Type B pancreatic cell (in vitro differentiated cells): ENCODE measurements at places on chromosomes 7 and 10.

GRCh38 chr7:155804897-155805825, 7.1 kb downstream of the SHH start:
- H3K27ac ChIP-seq: no peak overlapping the region
- DNase-seq: no peak
- peaks cover 71% of the 10 kb centered on the region for H3K27me3 ChIP-seq

GRCh38 chr10:28118985-28119628, 120.2 kb upstream of the ODAD2 start:
- H3K27me3 ChIP-seq: no peaks in the 10 kb centered on the region
- no peak overlapping the region for H3K4me3 ChIP-seq
- no peak overlapping the region for H3K27ac ChIP-seq
- H3K36me3 ChIP-seq: no peaks in the 10 kb centered on the region
- no peak for DNase-seq

DNA sequence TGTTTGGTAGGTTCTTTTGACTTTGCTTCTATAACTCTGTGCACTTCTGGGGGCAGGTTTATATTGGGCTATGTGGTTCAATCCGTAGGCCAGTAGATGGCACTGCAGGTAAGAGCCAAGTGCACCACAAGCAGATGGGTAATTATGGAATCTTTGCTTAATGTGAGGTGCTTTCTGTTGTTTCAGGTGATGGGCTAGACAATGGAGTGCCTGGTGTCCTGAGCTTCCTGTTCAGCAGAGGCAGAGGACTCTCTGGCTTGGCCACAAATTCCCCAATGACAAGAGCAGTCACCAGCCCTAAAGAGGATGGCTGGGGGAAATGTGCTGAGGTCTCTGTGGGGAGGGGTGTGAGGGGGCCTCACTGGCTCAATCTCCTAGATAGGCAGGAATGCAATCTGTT, 455.0 kb downstream of the CCSER2 start:
- no peak overlapping the region for H3K27ac ChIP-seq
- H3K4me3 ChIP-seq: no peak overlapping the region
- peaks cover 4% of the 10 kb centered on the region for H3K27me3 ChIP-seq
- no peak for DNase-seq
- H3K4me1 ChIP-seq: no peaks in the 10 kb centered on the region
- no peaks in the 10 kb centered on the region for H3K36me3 ChIP-seq

- no peak for DNase-seq
- no peak overlapping the region for H3K4me3 ChIP-seq
- H3K4me1 ChIP-seq: no peaks in the 10 kb centered on the region
- no peaks in the 10 kb centered on the region for H3K36me3 ChIP-seq
- no peaks in the 10 kb centered on the region for H3K27me3 ChIP-seq
- no peak overlapping the region for H3K27ac ChIP-seq
These were observed 261.6 kb downstream of the MDFIC start for GRCh38 chr7:115183431-115184057.

DNA sequence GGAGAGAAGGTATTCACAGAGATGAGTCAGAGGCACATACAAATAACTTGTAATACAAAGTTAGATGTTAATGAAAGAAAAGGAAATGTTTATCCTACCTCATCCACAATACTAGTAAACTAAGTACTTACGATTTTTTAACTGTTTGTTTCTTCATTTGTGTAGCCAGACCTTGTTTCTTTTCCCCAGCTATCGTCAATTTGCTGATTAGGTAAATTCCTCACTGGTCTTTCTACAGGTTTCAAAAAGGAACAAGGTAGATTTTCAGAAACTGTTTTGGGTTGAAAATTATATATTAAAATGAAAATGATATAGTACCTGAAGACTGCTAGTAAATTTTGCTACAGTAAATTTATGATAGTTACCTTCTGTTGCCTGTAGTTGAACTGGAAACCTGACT, 56.6 kb downstream of the PON1 start:
- H3K27me3 ChIP-seq: no peaks in the 10 kb centered on the region
- no peak overlapping the region for H3K4me3 ChIP-seq
- peaks cover 7% of the 10 kb centered on the region for H3K36me3 ChIP-seq
- DNase-seq: no peak

DNA sequence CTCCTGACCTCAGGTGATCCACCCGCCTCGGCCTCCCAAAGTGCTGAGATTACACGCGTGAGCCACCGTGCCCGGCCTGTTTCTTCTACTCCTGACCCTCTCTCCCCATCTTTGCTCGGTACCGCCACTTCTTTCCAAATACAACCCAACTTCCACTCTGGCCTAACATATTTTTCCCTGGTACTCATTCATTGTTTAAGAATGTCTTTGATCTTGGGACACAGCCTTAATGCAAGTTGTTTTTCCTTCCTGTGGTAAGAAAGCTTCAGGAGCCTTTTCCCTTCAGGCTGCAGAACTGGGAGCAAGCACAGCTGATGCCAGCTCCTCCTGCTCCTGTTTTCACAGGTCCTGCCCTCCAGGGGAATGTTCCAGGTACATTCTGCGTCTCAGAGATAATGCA, 13.7 kb downstream of the CALML3 start:
- no peak overlapping the region for H3K4me3 ChIP-seq
- H3K36me3 ChIP-seq: no peaks in the 10 kb centered on the region
- DNase-seq: no peak
- H3K4me1 ChIP-seq: peaks cover 38% of the 10 kb centered on the region

DNA sequence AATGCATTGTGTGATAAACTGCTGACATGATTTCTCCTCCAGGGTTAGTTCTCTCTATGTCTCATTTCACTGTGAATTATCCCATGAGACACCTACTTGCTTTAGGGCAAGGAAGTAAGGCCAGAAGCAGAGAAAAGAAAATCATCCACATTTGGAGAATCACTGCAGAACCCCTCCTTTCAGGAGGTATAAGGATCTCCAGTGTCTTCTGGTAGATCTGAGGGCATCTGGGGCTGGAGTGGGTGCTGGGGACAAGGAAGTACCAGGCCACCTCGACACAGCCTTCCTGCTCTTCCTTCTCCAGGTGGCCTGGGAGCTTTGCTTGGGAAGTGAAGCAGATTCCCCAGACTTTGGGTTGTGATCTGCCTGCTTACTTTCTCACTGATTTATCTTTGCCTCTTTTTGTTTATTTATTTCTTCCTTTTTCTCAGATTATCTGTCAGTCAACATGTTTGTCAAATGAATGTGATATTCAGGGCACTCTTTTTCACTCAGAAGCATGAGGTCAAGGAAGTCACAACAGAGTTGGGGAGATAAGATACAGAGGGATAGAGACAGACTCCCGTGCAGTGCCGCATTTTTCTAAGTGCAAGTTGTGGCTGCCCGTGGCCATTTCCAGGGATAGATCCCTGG, 12.4 kb upstream of the CAMK2G start:
- peaks cover 28% of the 10 kb centered on the region for H3K4me1 ChIP-seq
- no peak for DNase-seq
- no peaks in the 10 kb centered on the region for H3K36me3 ChIP-seq
- no peak overlapping the region for H3K4me3 ChIP-seq

- peaks cover 7% of the 10 kb centered on the region for H3K27me3 ChIP-seq
- H3K27ac ChIP-seq: no peak overlapping the region
- no peaks in the 10 kb centered on the region for H3K36me3 ChIP-seq
These were observed 79.9 kb downstream of the GPR26 start for GRCh38 chr10:123746061-123746460.

- no peak overlapping the region for H3K27ac ChIP-seq
- H3K4me3 ChIP-seq: no peak overlapping the region
- H3K36me3 ChIP-seq: no peaks in the 10 kb centered on the region
- peaks cover 4% of the 10 kb centered on the region for H3K4me1 ChIP-seq
- H3K27me3 ChIP-seq: no peaks in the 10 kb centered on the region
These were observed 786.7 kb downstream of the NRG3 start for GRCh38 chr10:82661701-82662100.

- H3K4me3 ChIP-seq: no peak overlapping the region
- peaks cover 4% of the 10 kb centered on the region for H3K4me1 ChIP-seq
- no peak overlapping the region for H3K27ac ChIP-seq
These were observed 196.4 kb downstream of the EVX1 start for GRCh38 chr7:27438881-27439589.

DNA sequence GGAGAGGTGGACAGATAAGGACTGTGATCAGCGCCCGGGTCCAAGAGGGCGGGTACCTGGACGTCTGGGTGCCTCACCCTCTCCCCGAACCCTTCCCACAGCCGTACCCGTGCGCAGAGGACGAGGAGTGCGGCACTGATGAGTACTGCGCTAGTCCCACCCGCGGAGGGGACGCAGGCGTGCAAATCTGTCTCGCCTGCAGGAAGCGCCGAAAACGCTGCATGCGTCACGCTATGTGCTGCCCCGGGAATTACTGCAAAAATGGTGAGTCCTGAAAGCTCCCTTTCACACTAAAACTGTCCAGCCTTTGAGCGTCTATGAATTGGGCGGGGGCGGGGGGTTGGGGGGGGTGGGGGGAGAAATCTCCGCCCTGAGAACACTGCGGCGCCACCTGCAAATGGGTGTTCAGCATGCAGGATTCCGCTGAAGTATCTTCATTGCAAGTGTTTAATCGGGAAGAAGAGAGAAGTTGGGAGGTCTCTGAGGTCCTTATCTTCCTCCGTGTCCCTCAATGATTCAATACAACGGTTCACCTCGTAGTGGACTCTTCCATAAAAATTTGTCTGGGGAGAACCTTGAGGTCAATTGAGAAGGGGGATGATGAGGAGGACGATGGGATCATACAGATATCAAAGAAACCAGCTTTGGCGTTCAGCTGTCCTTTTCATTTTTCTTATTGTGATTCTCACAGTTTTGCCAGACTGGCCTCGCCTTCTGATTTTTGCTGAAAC, 906 bp downstream of the DKK1 start:
- H3K27ac ChIP-seq: peak overlapping the region; percentile 79
- peak overlapping the region; percentile 96 for H3K4me3 ChIP-seq
- H3K36me3 ChIP-seq: no peaks in the 10 kb centered on the region
- DNase-seq: peak; percentile 67
- H3K4me1 ChIP-seq: peaks cover 15% of the 10 kb centered on the region

GRCh38 chr10:30810416-30810815, 180.9 kb upstream of the LYZL2 start:
- no peak overlapping the region for H3K27ac ChIP-seq
- no peak overlapping the region for H3K4me3 ChIP-seq
- no peaks in the 10 kb centered on the region for H3K36me3 ChIP-seq

GRCh38 chr7:80324032-80324431, 187.8 kb downstream of the GNAT3 start:
- H3K27me3 ChIP-seq: no peaks in the 10 kb centered on the region
- no peak overlapping the region for H3K4me3 ChIP-seq
- no peaks in the 10 kb centered on the region for H3K4me1 ChIP-seq
- DNase-seq: no peak
- H3K27ac ChIP-seq: no peak overlapping the region

GRCh38 chr7:51619880-51620279, 303.3 kb upstream of the COBL start:
- H3K4me1 ChIP-seq: no peaks in the 10 kb centered on the region
- DNase-seq: no peak
- H3K4me3 ChIP-seq: no peak overlapping the region
- H3K27me3 ChIP-seq: no peaks in the 10 kb centered on the region
- H3K36me3 ChIP-seq: peaks cover 6% of the 10 kb centered on the region

- H3K27me3 ChIP-seq: no peaks in the 10 kb centered on the region
- H3K4me3 ChIP-seq: no peak overlapping the region
- DNase-seq: no peak
- no peak overlapping the region for H3K27ac ChIP-seq
These were observed 90.9 kb downstream of the TPST1 start for GRCh38 chr7:66296001-66296521.

DNA sequence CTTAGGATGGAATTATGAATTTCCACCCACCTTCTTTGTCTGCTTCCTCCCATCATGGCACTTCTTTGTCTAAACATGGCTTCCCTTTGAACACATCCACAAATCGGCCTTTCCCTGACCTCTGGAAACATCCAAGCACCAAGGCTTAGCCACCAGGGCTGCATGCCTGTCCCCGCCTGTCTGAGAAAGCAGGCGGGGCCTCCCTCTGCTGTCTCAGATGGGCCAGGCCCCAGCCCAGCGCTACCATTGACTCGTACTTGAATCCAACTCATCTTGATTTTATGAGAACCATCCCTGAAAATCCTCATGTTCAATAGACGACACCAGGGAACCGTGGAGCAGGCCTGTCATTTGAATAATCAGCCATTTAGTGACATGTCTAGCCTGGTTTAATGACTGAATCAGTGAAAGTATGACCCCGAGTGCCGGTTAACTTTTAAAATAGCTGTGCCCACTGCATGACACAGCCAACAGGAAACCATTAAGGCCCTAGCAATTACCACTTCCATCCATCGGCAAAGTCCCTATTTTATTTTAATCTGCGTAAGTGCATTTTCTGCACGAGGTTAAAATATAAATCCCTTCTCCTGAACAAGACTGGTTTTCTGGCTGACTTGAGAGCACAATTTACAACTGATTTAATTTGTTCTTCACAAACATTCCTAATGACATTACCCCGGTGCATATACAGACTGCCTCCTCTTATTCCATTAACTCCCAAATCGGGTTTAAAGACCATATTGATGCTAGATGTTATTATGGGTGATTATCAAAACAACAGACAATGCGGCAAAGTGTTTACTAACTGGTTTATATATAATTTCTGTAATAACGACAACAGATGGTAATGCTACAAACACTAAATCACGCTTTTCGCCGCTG, 194.7 kb downstream of the BUB3 start:
- no peaks in the 10 kb centered on the region for H3K4me1 ChIP-seq
- no peak overlapping the region for H3K27ac ChIP-seq
- H3K36me3 ChIP-seq: peaks cover 3% of the 10 kb centered on the region
- H3K27me3 ChIP-seq: peaks cover 12% of the 10 kb centered on the region
- DNase-seq: no peak

DNA sequence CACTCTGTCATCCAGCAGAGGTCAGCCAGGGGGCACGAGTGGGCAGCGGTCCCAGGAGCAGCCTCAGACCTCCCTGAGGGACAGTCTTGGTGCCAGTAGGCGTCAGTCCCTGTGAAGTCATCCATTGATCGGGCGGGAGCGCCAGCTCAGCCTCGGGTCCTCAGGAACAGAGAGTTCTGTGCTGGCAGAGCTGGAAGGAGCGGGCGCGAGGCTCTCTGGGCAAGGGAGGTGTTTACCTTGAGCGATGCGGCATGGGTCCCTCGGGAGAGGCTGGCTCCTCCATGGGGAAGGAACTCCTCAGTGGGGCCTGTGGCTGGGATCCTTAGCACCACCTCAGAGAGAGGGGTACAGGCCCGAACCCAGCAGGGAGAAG, 101.1 kb upstream of the PPIF start:
- no peak overlapping the region for H3K4me3 ChIP-seq
- peaks cover 5% of the 10 kb centered on the region for H3K36me3 ChIP-seq
- peaks cover 4% of the 10 kb centered on the region for H3K27me3 ChIP-seq

GRCh38 chr10:18340496-18341051, 200.3 kb downstream of the CACNB2 start:
- no peak overlapping the region for H3K4me3 ChIP-seq
- H3K36me3 ChIP-seq: no peaks in the 10 kb centered on the region

DNA sequence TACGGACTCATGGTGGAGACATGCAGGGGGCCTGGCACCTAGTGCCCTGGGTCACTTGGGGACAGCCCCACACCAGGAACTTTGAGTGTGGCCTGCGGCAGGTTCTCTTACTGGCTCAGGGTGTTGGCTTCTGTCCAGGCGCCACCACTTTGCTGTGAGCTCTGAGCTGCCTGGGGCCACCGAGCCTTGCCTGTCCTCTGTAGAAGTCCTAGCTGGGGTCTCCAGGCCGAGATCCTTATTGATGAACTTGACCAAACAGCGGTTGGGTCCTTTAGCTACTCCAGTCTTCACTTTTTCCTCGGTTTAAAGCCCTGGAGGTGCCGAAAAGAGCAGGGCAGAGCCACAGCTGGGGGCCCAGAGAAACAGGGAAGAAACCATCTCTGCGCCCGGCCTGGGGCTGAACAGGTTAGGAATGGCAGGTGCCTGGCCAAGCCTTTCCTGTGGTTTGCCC, 41.3 kb downstream of the ZNF467 start:
- no peaks in the 10 kb centered on the region for H3K27me3 ChIP-seq
- H3K27ac ChIP-seq: no peak overlapping the region
- H3K4me1 ChIP-seq: peaks cover 9% of the 10 kb centered on the region
- no peak overlapping the region for H3K4me3 ChIP-seq
- H3K36me3 ChIP-seq: peaks cover 8% of the 10 kb centered on the region
- no peak for DNase-seq
